Neural cell (in vitro differentiated cells): ENCODE measurements at places on chromosomes 1 and 21. TPM values are rescaled to one million over a fixed set of nuclear protein-coding genes. Genes with fewer than 3 reads are reported as not detected.

HAPLN2 gene
- polyA plus RNA-seq = 22.9 and 24.6 TPM in 2 replicates

C1orf141 gene
- not detected in 2 replicates for polyA plus RNA-seq

LRRC8B gene
- 13.0 and 15.9 TPM in 2 replicates for polyA plus RNA-seq

TENT5C gene
- polyA plus RNA-seq = 0.05 and 0.42 TPM in 2 replicates

CCDC17 gene
- polyA plus RNA-seq = 0.34 and 1.1 TPM in 2 replicates
